Stimulated activated CD8-positive, alpha-beta memory T cell treated with anti-CD3 and anti-CD28 coated beads, Interleukin-4, amount 100 ng/mL, for 24 hours (primary cell): ENCODE measurements at places on chromosomes 6 and 20.

- DNase-seq = no peak
Observed at GRCh38 chr6:43886717-43887339, 116.8 kb downstream of the VEGFA start.

DNA sequence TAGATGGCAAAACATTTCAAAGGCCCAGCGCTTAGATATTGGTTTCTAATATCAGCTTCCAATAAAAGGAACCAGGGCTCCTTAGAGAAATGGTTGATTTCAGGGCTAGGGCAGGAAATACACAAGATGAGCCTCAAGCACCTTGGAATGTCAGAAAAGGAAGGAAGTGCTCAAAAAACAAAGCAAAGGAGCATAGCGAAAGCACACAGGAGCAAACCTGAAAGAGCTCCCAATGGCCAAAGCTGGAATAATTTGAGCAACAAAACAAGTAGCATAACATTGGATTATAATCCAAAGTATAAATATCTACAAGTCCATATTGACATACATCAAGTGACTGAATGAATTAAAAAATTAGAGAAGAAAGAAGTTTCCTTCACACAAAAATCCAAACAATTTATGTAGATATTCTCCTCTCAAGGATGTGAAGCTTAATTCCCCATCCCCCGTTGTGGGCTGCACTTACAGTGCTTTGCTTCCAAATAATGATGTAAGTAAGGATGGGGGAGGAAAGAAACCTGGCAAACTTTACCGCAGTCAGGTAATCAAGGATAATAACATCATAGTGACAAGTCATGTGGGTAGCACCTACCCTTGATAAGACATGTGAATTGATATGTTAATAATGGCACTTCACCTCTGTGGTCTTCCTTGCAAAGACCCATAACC is 132.9 kb upstream of the DST start:
- no peak for DNase-seq

GRCh38 chr20:53786071-53786444 is 192.4 kb upstream of the ZNF217 start:
- DNase-seq = no peak

DNA sequence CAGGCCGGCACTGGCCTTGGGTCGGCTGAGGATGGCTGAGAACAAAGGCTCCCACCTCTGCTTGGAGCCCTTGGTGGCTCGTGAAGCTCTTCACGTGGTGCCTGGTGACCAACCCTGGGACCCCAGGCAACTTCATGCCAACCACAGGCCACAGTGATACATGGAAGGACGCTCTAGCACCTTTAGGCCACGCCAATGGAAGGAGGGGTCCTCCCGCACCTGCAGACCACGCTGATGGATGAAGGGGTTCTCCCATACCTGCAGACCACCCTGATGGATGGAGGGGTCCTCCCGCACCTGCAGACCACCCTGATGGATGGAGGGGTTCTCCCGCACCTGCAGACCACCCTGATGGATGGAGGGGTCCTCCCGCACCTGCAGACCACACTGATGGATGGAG is 62.5 kb downstream of the ERMARD start:
- DNase-seq = no peak

GRCh38 chr6:16762268-16762549 is 949 bp upstream of the ATXN1 start:
- DNase-seq = no peak

DNA sequence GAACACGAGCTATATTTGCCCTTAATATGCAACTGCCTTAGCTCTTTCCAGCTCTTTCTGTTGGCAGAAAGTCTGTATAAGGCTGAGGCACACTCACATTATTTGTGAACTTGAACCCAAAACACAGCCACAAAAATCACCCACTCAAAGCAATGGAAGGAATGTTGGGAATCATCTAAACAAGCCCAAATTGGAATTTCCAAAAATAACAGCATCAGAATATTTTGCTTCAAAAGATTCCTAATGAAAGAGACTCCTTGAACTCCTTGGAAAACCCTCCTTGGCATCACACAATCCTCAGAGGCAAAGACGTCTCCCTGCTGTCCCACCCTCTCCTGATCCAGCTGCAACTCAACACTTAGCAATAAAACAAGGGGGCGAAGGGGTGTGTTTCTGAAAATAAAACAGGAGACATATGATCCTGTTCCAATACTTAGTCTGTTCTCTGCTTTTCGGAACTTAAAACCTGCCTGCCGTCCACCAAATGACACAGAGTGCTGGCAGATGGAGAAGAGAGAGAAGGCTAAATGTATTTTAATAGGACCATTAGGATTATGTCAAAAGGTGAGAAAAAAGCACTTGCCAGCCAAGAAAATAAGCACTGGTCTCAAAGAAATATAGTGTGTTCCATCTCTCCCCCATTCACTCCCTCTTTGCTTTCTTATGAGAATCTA is 320.7 kb upstream of the JARID2 start:
- DNase-seq = no peak

- no peak for DNase-seq
Observed at GRCh38 chr6:129486327-129486726, 223.7 kb downstream of the ARHGAP18 start.

DNA sequence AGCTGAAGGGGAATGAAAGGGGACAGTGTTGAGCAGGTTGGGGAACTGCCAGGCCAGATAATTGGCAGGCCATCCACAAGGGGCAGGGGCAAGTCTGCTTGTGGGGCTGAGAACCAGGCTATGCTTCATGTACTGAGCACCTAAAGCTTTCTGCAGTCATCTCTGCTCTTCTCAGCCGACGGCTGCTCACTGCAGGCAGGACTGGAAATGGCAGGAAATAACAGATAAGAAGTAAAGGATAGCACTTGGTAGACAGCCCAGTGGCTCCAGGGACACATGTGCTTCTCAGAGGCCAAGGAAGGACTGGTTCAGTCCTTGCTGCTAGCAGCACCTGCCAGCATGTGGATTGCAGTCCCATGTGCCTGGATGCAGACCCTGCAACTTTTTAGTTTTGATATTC is 89.8 kb downstream of the CD164 start:
- DNase-seq = no peak

GRCh38 chr20:18662279-18663040 is 74.6 kb downstream of the DTD1 start:
- DNase-seq = no peak

GRCh38 chr6:41346441-41346840 is 11.0 kb downstream of the NCR2 start:
- DNase-seq = no peak

GRCh38 chr20:36197271-36197670 is 39.0 kb upstream of the AAR2 start:
- no peak for DNase-seq
